Mesenteric fat pad (tissue), 1 donor: ENCODE measurements at places on chromosomes 12 and 14. TPM values are rescaled to one million over a fixed set of nuclear protein-coding genes. Genes with fewer than 3 reads are reported as not detected.

Gene NABP2
- total RNA-seq, result 18.2 TPM

- no peak for DNase-seq
Measured at GRCh38 chr12:50820177-50820576, 22.5 kb upstream of the TMPRSS12 start.

Gene SYCP3
- total RNA-seq, result not detected

Gene SPRYD4
- 3.0 TPM for total RNA-seq

- no peak for DNase-seq
Measured at GRCh38 chr14:97642631-97643030, 845.4 kb downstream of the VRK1 start.

Gene CMA1
- 1.4 TPM for total RNA-seq

DNA sequence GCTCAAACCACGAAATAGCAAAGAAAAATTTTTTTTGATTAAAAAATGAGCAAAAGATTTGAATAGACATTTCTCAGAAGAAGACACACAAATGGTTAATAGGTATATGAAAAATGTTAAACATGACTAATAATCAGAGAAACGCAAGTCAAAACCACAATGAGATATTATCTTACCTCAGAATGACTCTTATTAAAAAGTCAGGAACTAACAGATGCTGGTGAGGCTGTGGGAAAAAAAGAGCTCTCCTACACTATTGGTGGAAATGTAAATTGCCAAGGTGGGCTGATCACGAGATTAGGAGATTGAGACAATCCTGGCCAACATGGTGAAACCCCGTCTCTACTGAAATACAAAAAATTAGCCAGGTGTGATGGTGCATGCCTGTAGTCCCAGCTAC, 315.5 kb upstream of the FLRT2 start:
- no peak for DNase-seq

DNA sequence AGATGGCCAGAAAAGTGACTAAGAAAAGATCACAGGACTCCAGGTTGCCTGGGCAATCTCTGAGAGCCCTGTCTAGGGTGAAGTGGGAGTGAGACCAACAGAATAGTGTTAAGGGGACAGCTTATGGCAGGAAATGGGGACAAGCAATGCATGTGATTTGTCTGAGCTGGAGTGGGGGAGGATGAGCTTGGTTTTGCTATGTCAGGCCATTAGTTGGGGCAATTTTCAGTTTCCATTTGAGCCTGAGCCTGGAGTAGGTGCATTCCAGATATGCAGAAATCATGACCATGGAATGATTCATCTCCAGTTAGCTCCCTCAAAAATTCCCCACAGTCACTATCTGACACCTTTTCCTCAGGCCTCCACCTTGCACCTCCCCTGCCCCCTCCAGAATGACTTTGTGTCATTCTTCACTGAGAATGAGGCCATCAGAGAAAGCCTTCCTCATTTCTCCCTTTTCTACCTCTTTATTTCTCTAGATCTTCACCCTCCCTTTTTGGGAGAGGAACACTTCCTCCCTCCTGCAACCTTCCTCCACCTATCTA, 150.9 kb upstream of the PLEKHG7 start:
- DNase-seq, result no peak

Gene SYNE2
- total RNA-seq, result 267 TPM

DNA sequence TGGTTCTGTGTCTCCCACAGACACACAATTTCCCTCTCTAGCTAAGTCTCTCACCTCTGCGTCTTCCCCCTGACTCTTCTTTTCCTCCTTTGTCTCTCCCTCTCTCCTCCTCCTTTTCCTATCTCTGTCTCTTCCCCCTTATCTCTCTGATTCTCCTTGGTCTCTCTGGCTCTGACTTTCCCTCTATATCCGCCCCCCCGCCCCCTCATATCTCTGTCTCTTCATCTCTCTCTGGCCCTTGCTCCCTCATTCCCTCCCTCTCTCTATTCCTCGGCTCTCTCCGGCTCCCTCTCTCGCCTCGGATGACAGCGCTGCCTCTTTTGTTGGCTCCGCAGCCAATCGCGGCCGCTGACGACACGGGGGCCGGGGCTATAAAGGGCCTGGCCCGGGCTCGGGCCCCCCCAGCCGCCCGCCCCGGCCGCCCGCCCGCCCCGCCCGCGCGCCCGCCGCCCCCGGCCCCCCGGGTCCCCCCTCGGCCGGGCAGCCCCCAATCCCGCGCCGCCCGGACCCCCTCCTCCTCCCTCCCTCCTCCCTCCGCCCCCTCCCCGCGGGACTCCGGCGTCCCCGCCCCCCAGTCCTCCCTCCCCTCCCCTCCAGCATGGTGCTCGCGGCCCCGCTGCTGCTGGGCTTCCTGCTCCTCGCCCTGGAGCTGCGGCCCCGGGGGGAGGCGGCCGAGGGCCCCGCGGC, at the start of gene GDF11:
Gene GDF11 (plus strand): TSS at position 404 of the 687 bp plus-strand sequence. CDS start 195 bp downstream, at position 599.
- DNase-seq, result peak; percentile 90

Gene ADAM20
- total RNA-seq, result 1.1 TPM

GRCh38 chr14:88089445-88089844, 84.5 kb downstream of the GPR65 start:
- no peak for DNase-seq

GRCh38 chr14:65361920-65362319, 50.6 kb upstream of the FUT8 start:
- no peak for DNase-seq

DNA sequence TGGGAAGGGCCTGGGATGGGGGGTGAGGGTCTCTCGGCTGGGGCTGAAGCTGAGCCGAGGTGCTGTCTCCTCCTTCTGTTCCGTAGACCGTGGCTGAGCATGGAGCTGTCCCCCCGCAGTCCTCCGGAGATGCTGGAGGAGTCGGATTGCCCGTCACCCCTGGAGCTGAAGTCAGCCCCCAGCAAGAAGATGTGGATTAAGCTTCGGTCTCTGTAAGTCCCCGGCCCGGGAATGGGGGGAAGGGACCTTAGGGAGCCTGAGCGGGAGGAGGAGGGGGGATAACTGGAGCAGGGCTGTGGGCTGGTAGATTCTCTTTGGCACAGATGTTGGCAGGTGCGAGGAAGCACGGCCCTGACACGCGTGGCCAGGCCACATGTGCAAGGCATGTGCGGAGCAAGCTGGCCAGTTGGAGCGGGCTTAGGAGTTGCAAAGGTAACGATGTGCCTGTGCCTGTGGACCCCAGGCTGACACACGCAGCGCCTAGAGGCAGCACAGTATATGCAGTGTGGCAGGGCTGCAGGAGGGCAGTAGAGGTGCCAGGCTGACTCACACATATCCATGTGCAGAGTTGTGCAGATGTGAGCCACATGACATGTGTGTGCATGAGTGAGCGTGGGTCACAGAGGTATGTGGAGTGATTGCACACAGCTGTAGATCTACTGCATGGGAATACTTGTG, 512 bp downstream of the PDE1B start:
- DNase-seq, result no peak

- DNase-seq, result no peak
Measured at GRCh38 chr14:36316131-36316530, 4.3 kb downstream of the MBIP start.

Gene FAM186B
- total RNA-seq, result 0.55 TPM

Gene CTSG
- total RNA-seq, result 6.3 TPM

GRCh38 chr12:113271853-113272561, 50.7 kb downstream of the TPCN1 start:
- no peak for DNase-seq

Gene KMT2D
- 79.7 TPM for total RNA-seq

- DNase-seq, result no peak
Measured at GRCh38 chr14:74683406-74683805, 29.5 kb downstream of the AREL1 start.
